Activated CD4-positive, alpha-beta T cell treated with anti-CD3 and anti-CD28 coated beads for 4 hours (primary cell): ENCODE measurements at places on chromosomes 12 and 14.

GRCh38 chr14:59777006-59777579, 93.5 kb downstream of the RTN1 start:
- no peak for DNase-seq

DNA sequence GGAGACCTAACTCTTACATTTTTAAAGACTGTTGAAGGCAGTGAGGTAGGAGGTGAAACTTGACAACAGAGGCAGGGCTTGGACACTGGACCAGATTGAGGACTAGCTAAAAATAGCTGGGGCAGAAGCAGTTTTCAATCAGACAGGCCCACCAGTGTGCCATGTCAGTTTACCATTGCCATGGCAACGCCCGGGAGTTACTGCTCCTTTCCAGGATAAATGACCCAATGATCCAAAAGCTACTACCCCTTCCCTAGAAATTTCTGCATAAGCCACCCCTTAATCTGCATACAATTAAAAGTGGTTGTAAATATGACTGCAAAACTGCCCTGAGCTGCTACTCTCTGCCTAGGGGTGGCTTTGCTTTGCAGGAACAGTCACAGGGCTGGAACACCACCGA, 53.2 kb upstream of the PKP2 start:
- no peak for DNase-seq

GRCh38 chr14:99982537-99983250, 82.5 kb upstream of the EVL start:
- DNase-seq = peak; percentile 67

- no peak for DNase-seq
These were observed 238.0 kb upstream of the SLC16A7 start for GRCh38 chr12:59357811-59358210.

DNA sequence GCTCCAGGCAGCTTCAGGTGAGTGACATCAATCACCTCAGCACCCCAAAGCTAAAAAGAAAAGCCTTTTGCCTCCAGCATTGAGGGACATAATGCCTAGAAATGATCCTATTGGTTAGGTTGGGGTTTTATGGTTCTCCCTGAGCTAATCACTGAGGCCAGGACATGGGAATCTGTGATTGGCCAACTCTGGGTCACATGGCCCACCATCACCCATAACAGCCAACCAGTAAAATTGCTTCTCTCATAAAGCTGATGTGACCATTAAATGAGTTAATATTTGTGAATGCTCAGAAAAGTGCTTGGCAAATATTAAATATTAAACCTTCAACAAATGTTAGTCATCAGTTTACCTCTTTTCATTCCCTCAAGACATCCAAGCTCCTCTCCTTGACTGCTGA, 60.2 kb downstream of the TBX3 start:
- DNase-seq = no peak

DNA sequence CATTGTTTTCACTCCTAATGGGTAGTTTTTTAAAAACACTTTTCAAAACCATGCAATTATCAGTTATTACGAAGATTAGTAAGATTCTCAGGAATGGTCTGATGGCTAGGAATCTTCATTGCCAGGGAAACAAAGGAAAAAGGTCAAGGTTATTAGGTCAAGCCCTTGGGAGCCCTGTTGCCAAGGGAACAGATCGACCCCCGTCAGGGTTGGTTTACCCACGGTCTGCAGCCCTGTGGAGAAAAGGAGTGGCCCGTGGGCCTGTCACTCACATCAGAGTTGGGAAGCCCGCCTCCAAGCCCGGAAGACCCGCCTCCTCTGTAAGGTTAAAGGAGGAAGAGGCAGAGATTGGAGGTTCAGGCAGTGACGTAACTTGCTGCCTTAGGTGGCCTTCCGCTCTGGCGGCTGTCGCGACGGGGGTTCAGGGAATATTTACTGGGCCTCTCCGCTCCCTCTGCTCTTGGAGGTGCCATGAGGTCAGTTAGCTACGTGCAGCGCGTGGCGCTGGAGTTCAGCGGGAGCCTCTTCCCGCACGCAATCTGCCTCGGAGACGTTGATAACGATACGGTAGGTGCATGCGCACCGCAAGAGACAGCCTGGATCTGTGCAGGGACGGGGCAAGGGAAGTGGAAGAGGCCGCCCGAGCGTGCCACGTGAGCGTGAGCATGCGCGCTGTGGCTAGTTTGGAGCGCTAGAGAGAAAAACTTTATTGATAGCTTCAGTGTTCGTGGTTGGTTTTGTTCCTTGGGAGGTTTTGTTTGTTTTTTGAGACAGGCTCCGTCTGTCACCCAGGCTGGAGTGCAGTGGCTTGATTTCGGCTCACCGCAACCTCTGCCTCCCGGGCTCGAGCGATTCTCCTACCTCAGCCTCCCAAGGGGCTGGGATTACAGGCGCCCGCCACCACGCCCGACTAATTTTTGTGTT, at the start of gene ITFG2:
TSS of gene ITFG2 (plus strand) at position 379 of the 924 bp plus-strand sequence. CDS start at position 472, 93 bp downstream.
- DNase-seq = peak; percentile 96
